ENCODE measurements at places on chromosomes 12 and 14.

GRCh38 chr12:131116468-131117117, 162.9 kb downstream of the ADGRD1 start:
- DNase-seq = no peak

DNA sequence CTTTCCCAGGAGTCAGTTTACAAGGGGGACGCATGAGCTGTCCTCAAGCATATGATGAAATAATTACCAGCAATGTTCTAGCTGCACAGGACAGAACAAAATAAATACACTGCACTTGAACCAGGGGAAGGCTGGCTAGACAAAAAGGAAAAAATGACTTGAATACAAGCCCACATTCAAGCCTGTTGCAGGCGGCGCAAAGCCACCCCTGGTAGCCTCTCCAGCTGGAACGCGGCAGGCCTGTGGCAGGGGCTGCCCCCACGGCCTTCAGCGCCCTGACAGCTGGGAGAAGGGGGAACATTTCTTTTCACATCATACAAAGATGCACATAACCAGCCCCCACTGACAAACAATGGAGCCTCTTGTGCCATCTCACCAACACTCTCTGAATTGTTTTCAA, 57.1 kb downstream of the TRAFD1 start:
- no peak for DNase-seq

GRCh38 chr14:72892879-72893635, 844 bp downstream of the DPF3 start:
- DNase-seq = no peak

GRCh38 chr14:68790644-68791077, 2.2 kb downstream of the ZFP36L1 start:
- no peak for DNase-seq

DNA sequence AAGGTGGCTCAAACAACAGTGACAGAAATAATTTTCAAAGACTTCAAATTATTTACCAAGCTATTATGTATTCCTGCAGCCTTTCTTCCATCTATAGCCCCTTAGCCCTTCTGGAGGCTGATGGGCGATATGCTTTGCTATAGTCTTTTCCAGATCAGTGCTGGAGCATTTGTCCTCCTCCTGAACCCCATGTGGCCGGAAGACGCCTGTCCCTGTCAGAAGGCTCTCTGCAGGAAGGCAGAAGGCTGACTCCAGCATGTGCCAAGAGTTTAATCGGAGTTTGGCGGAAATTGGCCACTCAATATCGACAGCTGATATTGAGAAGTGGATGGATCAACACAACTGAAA, 49.3 kb upstream of the MAX start:
- no peak for DNase-seq

DNA sequence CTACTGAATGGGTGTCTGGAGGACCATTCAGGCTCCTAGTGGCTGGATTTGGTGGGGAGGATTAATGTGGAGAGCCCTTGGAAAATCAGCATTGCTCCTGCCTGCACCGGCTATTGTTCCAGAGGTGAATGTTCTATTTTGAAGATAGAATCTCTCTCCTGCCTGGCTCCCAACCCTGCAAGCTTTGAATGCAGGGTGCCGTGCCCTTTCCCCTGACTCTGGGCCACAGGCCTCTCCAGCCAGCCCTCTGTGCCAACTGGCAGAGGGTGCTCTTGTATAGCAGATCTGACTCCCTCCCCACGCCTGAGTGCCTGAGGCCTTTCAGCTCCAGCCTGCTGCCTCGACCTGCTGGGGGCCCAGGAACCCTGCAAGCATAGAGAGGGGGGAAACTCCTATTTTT, 106.8 kb downstream of the TMEM260 start:
- DNase-seq = no peak

GRCh38 chr12:13161172-13161571, 35.4 kb upstream of the EMP1 start:
- DNase-seq = no peak

DNA sequence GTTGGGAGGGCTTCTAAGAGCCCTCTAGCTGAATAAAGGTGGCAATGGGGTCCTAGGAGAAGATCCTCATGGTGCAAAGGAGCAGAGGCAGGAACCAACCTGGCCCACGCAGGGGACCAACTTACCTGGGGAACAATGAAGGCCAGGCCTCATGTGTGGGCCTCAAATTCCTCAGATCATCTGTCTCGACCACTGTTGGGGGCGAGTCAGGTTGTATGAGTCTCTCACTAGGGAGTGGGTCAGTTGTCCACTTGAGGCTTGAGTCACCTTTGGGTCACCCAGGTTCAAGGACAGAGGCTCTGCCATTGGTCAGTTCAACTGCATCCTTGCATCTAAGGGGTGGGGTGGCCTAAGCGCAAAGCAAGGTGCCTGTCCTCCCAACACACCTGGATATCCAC, 43.7 kb upstream of the BDKRB2 start:
- no peak for DNase-seq

DNA sequence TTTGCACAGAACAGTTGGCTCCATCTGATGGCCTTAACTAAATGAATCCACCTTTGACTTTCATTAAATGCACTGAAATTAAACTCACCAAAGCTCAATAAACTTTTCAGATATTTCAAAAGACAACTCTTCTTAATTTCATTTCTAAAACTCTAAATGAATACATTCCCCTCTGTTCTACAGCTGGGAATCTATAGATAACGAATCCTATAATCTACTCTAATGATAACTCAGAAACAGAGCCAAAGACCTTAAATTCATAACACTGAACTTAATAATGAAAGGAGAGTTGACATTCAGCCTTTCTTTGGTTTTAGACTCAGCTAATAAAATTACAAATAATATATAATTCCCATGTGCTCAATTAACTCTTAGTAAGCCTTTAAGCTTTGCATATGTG, 150.5 kb downstream of the KCNH5 start:
- DNase-seq = no peak
